ENCODE measurements at places on chromosomes 16 and 17. TPM values are rescaled to one million over a fixed set of nuclear protein-coding genes. Genes with fewer than 3 reads are reported as not detected.

Gene NGFR
- 131 TPM for total RNA-seq

Gene NPW
- total RNA-seq: 0.91 TPM

Gene KRT12
- not detected for total RNA-seq

Gene ADCY7
- total RNA-seq: 16.7 TPM

Gene CTF1
- total RNA-seq: 1.7 TPM

Gene XAF1
- total RNA-seq: not detected

Gene RSAD1
- total RNA-seq: 22.0 TPM

DNA sequence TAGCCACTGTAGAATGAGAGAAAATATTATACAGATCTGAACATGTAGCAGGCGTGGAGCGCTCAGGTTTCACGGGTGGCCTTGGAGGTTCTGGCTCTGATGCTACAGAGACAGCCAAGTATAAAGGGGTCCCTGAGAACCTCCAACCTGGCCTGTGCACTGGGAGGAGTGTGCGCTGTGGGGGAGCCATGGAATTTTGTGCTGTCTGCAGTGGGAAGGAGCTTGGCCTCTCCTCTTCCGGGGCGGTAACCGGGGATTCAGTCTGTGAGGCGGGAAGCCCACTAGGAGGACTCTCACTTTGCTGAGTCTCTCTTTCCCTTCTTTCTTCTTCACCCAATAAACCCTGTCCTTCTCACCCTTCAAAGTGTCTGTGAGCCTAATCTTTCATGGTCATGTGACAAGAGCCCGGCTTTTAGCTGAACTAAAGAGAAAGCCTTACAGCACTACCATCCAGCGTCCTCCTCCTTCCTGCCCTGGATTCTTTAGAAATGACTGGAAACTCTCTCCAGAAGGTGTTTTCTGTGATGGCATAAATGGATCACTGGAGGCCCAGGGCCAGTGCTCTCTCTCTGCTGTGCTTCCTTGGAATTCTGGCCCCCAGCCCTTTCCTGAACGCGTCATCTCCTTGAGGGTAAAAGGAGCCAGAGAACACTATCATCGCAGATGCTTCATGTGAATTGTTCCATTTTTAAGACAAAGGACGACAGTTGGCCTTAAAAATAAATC lies 232.1 kb upstream of the CACNG5 start:
- no peaks in the 10 kb centered on the region for H3K27me3 ChIP-seq
- H3K4me1 ChIP-seq: no peaks in the 10 kb centered on the region

DNA sequence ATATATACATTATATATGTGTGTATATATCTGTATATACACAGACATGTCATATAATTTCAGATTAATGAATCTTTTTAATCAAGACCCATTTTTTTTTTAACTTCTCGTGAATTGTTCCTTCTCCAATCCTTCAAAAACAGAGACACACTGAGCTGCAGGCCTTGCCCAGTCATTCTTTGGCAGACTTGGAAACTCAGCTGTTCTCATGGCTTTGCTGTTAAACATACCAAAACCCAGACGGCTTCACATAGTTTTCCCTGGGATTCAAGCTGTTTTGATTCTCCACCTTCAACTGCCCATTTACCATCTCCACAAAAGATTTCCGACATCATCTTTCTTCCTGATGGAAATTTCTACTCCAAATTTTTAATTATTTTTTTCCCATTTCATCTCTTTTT lies 148.7 kb downstream of the KCNJ2 start:
- H3K27ac ChIP-seq: no peak overlapping the region
- H3K27me3 ChIP-seq: no peaks in the 10 kb centered on the region
- no peak for DNase-seq

GRCh38 chr17:28446716-28447395 lies 26.6 kb upstream of the SLC13A2 start:
- H3K4me1 ChIP-seq: no peaks in the 10 kb centered on the region
- no peak overlapping the region for H3K27ac ChIP-seq
- peaks cover 3% of the 10 kb centered on the region for H3K27me3 ChIP-seq
- H3K36me3 ChIP-seq: no peaks in the 10 kb centered on the region
- no peak overlapping the region for H3K4me3 ChIP-seq

DNA sequence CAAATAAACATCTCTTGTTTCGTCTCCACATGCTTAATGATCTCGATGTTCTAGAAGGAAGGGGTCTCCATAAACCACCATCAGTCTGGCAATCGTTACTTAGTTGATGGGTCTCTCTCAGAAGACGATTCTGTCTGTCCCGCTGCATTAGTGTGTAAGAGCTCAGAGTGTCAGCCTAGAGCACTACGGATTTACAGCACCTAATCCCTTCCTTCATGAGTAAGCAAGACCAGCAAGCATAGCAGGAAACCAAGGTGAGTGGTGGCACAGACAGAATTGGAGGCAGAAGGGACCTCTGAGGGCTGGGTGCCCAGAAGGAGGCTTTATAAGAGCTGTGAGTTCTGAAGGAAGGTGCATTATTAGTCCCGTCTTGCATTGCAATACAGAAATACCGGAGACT lies 440.1 kb downstream of the RBFOX1 start:
- H3K4me3 ChIP-seq: no peak overlapping the region
- H3K27me3 ChIP-seq: peaks cover 2% of the 10 kb centered on the region
- no peak overlapping the region for H3K27ac ChIP-seq
- H3K36me3 ChIP-seq: no peaks in the 10 kb centered on the region
- no peaks in the 10 kb centered on the region for H3K4me1 ChIP-seq

DNA sequence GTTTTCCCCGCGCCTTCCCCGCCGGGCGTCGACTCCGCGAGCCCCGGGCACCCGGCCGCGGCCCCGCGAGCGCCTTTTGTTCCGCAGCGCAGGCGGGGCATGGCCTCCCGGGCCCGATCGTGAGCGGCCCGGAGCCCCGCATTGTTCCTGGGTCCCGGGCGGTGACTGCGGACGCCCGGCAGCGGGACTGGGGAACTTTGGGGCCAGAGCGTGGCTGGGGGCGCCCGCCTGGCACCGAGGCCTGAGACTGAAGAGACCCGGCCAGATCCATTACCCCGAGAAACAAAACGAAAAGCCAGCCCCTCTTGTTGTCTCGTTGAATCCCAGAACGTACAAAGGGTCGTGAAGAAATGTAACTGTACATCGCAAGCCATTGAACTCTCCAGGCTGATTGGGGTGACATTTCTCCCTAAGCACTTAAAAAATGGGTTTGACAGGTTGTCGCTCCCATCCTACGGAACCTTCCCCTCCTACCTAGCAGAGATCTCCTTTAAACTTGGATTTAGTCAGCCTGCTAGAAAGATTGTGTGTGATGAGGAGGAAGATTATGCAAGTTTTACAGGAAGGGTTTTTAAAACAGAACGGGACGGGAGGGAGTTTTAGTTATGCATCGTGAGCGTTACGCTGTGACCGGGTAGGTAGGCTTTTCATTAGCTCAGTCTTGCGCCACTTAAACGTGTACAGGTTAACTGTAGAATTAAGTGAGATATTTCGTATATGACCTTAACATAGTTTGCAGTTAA lies 825 bp downstream of the METTL9 start:
- H3K4me3 ChIP-seq: peak overlapping the region; percentile 98
- H3K27me3 ChIP-seq: peaks cover 2% of the 10 kb centered on the region
- H3K27ac ChIP-seq: peak overlapping the region; percentile 94
- H3K4me1 ChIP-seq: peaks cover 16% of the 10 kb centered on the region
- peak; percentile 50 for DNase-seq
- H3K36me3 ChIP-seq: no peaks in the 10 kb centered on the region

DNA sequence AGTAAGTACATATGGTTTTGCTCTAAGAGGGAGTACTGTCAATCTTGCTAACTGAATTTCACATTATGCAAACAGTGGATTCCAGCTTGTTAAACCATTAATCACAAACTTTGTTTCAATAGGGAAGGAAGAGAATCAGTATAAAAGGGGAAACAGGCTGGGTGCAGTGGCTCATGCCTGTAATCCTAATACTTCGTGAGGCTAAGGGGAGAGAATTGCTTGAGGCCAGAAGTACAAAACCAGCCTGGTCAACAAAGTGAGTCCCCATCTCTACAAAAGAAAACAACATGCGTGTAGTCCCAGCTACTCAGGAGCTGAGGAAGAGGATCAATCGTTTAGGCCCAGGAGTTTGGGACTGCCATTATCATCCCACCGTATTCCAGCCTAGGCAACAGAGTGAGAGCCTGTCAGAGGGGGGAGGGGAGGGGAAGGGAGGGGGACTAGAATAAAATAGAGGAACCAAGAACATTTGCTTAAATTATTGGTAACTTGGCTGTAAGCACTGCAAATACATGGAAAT lies 65.7 kb downstream of the FBXL20 start:
- H3K27me3 ChIP-seq: peaks cover 4% of the 10 kb centered on the region
- H3K27ac ChIP-seq: peak overlapping the region; percentile 66
- H3K36me3 ChIP-seq: peaks cover 21% of the 10 kb centered on the region
- H3K4me1 ChIP-seq: peaks cover 5% of the 10 kb centered on the region
- no peak for DNase-seq

DNA sequence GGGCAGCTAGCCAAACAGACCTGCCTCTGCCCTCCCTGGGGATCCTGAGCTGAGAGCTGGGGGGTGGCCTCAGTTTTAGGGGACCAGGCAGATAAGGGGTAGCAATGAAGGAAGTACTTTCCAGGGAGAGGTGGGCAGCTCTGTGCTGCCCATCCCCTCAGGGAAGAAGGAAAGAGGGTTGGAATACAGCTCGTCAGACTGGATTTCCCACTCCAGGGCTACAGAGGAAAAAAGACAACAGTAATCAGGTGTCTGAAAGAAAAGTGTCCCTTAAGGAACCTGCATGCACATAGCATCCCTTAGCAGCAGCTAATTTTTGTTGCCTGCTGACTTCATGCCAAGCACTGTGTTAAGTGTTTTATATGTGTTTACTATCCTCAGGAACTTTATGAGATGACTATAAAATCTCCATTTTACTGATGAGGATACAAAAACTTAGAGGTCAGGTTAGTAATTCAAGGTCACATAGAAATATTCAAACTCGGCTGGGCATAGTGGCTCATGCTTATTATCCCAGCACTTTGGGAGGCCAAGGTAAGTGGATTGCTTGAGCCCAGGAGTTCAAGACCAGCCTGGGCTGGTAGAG lies 3.2 kb upstream of the MRPL58 start:
- H3K4me1 ChIP-seq: peaks cover 22% of the 10 kb centered on the region
- H3K27ac ChIP-seq: no peak overlapping the region
- no peak overlapping the region for H3K4me3 ChIP-seq
- peaks cover 9% of the 10 kb centered on the region for H3K27me3 ChIP-seq
- no peak for DNase-seq

DNA sequence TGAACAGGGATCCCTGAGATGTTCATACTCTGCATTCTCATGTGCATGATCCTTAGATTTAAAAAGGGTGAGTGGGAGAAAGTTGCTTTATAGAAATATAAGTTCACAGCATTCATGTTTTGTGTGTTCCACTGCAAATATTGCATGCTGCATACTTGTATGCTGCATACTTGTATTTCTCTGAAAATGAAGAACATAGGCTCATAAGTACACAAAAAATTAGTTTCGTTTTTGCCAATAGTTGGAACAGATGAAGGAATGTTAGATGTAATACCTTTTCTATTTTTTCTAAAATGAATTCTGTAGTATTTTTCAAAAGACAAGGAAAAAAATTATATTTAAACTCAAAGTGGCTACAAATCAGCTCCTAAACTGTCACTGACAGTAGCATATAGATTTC lies 79.0 kb downstream of the NFAT5 start:
- no peaks in the 10 kb centered on the region for H3K27me3 ChIP-seq
- no peaks in the 10 kb centered on the region for H3K36me3 ChIP-seq
- H3K4me3 ChIP-seq: no peak overlapping the region
- DNase-seq: no peak

GRCh38 chr17:16945663-16946218 lies 26.2 kb downstream of the TNFRSF13B start:
- H3K4me1 ChIP-seq: peaks cover 15% of the 10 kb centered on the region
- DNase-seq: no peak
- H3K36me3 ChIP-seq: peaks cover 27% of the 10 kb centered on the region
- no peak overlapping the region for H3K27ac ChIP-seq
- H3K27me3 ChIP-seq: peaks cover 8% of the 10 kb centered on the region

- H3K27me3 ChIP-seq: peaks cover 6% of the 10 kb centered on the region
- no peak overlapping the region for H3K4me3 ChIP-seq
- DNase-seq: no peak
- H3K36me3 ChIP-seq: no peaks in the 10 kb centered on the region
Observed at GRCh38 chr16:30509081-30509765, 17.1 kb downstream of the ZNF768 start.

DNA sequence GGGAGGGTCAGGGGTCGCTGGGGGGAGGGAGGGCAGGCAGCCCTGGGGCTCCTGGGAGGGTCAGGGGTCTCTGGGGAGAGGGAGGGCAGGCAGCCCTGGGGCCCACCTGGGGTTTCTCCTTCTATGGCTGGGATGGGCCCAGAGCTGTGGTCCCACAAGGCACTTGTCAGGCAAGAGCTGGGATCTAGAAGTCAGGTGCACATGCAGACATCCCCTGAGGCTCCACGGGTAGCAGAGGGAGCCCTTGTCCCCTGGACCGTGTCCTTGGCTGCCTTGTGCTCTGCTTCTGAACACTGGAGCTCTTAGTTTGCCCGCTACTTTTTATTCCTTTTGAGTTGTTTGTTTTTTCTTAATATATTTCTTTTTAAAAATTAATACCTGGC lies 1.8 kb downstream of the TUBB3 start:
- peak overlapping the region; percentile 94 for H3K4me3 ChIP-seq
- no peaks in the 10 kb centered on the region for H3K36me3 ChIP-seq

DNA sequence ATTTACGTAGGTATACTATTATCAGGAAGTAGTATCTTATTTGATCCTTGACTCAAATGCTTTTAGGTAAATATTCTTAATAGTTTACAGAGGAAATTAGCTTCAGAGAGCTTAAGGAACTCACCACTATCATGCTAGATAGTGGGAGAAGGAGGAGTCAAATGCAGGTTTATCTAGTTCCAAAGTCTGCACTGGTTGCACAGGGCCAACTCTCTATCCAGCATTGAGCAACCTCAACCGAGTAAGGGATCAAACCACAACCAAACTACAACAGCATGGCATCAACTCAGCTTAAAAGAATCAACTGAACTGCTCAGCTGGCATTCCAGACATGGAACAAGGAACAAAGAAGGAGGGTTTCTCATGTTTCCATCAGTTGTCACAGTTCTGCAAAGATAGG lies 306.0 kb downstream of the MAF start:
- no peaks in the 10 kb centered on the region for H3K27me3 ChIP-seq
- H3K27ac ChIP-seq: no peak overlapping the region
- no peak overlapping the region for H3K4me3 ChIP-seq

DNA sequence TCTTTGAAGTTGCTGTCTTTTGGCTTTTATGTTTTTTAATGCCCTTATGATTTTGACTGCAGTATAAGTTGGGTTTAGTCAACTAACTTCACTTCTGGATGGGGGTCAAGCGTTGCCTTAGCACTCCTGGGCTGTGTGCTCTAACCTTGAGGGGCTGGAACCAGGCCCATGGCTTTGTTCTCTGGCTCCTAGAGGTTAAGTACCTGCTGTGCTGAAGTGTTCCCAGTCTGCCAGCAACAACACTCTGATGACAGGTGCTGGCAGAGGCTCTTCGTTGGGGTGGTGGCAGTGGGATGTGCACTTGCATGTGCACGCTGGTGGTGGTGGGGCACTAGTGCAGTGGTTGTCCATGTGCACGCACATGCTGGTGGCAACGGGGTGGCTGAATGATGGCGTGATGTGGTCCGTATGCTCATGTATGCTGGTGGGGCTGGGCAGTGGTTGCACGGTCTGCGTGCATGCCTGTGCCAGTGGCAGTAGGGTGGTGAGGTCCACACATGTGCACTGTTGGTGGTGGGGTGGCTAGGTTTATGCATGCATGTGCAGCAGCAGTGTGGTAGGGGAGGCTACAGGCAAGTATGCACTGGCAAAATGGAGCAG lies 447.8 kb upstream of the GOT2 start:
- DNase-seq: no peak
- H3K27me3 ChIP-seq: peaks cover 2% of the 10 kb centered on the region
- no peaks in the 10 kb centered on the region for H3K4me1 ChIP-seq
- H3K4me3 ChIP-seq: no peak overlapping the region
- H3K27ac ChIP-seq: no peak overlapping the region

Measured in glutamatergic neuron (in vitro differentiated cells).